ENCODE measurements at places on chromosomes 3 and 15. TPM values are rescaled to one million over a fixed set of nuclear protein-coding genes. Genes with fewer than 3 reads are reported as not detected.
A peak's percentile ranks its signal among the peaks of the same experiment; 100 is the strongest.

DNA sequence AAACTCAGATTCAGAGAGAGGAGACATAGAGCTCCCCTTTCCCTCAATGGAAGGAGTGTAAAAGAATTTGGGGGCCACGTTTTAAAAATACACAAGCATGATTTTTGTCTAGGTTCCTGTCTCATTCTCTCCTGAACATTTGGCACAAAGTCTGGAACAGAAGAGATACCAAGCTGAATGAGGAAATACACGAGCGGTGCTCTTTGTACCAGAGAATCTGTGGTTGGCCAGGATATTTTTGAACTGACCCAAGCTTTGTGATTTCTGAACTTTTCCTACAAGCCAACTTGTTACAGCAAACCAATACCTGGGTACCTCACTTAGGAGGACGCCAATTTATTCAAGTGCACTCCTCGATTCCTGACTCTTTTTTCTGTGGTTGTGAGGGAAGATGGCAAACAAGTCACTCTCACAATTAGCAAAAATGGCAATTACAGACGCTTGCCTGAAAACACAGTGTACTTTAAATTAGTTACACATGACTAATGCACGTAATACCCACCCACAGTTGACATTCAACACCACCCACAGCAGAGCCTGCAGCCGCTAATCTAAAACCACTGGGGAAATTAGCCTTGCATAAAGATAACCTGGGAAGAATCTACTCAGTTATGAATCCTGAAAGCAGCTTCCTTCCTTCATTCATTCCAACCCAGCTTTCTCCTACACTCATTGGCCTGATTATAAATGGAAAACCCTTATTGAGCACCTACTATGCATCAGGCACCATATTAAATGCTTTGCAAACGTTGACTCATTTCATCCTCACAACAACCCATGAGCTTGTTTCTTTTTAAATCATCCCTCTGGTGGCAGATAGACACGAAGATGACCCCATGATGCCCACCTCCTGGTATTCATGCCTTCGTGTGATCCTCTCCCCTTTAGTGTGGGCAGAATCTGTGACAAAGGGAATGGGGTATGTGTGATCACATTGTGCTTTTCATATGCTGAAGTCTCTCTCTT is 293.5 kb downstream of the KBTBD8 start:
- DNase-seq: no peak

- DNase-seq: peak; percentile 79
Measured at GRCh38 chr15:40506964-40507571, 36.3 kb downstream of the CHST14 start.

DNA sequence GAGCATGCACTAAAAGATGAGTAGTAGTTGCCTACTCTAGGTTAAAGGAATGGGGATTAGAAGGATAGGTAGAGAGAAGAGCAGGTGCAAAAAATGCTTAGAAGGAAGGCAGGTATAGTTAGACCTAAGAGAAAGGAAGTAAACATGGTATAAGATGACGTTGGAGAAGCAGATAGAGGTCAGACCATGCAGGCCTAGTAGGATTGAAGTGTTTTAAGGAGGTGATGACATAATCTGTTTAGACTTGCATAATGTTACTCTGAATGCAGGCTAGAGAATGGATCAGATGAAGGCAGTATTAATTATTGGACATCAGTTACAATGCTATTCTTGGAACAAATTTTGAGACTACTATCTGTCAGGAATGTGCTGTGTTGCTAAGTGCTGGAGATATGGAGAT is 11.1 kb upstream of the ECT2 start:
- DNase-seq: no peak

DNA sequence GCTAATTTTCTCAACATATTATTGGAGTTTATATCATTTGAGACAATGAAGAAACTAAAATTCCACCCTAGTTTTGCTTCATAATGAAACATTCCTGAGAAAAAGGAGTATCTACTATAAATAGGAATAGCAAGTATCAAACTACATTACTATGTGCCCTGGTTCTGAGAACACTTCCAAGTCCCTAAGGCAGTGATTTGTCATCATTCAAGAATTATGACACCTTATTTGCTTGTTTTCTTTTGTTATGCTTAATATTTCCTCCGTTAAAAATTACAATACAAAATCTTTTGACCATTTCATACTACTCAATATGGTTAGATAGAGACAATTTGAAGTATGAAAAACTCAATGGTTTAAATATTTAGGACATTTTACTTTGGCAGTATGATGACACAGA is 707.8 kb upstream of the GOLIM4 start:
- no peak for DNase-seq

- no peak for DNase-seq
Measured at GRCh38 chr3:34020726-34021680, 222.6 kb downstream of the PDCD6IP start.

DNA sequence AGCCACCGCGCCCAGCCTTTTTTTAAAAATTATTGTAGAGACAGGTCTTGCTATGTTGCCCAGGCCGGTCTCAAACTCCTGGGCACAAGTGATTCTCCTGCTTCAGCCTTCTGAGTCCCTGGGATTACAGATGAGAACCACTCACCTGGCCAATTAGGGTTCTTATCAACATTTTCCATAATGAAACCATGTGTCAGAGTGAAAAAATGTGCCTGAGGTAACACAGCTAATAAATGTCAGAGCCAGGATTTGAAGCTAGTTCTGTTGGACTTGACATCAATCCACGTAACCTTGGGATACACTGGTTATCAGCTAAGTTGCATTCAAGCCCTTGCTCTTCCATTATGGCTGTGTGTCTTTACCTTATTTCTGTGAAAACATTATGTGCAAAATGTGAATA is 29.1 kb downstream of the CHST14 start:
- no peak for DNase-seq

GRCh38 chr3:170387950-170388349 is 30.4 kb downstream of the SKIL start:
- DNase-seq: peak; percentile 28

DNA sequence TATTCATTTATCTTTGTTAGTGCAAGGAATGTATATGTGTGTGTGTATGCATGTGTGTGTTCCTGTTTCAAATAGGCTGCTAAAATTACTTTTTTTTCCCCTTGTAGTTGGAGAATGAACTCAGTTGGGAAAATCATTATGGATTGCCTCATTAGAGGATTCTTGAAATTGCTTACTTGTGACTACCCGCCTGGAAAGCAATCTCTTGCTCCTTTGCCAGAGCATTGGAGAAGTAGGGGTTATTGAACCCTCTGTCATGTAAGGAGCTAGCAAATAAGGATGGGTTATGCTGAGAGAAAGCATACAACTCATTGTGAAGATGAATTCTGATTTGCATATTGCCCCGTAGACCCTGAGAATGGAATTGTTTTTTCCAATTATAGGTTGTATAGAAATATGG is 474.5 kb downstream of the CADM2 start:
- DNase-seq: no peak

DNA sequence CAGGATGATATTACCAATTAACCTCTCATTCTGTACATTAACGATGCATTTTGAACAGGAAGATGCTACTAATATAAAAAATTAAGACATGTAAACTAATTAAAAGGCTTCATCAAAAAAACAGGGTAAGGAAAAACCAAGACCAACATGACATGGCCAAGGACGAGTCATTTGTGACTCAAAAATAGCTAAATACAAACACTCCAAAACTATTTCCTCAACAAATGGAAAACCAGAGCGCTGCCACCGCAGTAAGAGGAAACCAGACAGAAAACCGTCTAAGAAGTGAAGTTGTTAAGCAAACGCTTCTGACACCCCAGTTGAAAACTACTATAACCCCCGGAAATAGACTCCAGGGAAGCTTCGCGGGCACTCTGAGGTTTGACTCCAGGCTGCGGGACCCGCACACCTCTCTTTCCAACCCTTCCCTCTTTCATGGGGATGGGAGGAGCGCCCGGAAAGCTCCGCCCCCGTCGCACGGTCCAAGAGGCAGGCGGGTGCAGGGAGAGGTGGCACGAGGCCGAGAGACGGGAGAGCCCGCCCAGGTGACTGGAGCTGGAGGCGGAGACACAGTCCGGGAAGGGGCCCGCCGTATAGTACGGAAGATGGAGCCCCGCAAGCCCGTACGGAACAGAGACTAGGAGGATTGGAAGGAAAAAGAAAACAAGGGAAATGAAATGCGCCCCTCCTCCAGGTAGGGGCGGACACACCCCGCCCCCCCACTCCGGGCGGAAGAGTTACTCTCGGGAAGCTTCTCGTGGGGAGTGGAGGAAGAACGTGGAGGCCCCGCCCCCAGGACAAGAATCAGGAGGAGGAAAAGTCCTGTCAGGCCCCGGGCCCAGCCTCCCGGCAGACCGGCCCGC is 708 bp downstream of the DCAF1 start:
- DNase-seq: peak; percentile 94

DNA sequence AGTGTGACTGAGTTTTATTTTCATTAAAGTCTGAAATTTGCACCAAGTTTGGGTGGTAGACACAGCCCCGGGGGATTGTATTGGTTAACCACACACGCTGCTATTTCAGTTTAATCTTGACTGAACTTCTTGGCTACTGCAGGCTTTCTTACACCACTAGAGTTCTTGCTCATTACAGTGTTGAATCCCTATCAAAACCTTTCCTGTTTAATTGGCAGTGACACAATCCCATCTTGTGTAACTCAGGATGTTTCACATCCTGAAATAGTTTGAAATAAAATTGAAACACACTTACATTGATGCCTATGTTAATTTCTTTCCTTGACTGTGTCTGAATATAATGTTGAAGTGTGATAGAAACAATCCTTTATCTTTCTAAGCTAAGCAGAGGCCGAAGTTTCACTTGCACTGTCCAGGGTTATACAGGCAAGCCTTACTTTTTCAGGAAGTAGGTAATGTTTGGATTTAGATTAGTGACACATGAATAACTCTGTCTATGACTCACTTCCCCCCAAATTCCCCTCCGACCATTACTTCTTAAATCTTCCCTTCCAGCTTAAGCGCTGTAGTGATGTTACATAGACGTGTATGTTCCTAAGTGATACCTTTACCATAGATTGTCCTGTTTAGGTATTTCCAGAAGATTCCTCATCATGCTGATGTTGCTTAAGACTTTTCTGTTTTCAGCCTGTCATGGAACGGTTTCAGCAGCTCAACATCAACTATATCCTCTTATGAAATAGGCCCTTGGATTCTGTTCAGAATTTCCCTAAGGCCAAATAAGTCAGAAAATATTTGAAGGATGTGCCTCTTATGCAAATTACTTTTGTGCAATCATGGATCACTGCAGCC is 16.8 kb downstream of the ATG7 start:
- DNase-seq: peak; percentile 64

C3orf33 gene
- 7.7 TPM for polyA plus RNA-seq

DNA sequence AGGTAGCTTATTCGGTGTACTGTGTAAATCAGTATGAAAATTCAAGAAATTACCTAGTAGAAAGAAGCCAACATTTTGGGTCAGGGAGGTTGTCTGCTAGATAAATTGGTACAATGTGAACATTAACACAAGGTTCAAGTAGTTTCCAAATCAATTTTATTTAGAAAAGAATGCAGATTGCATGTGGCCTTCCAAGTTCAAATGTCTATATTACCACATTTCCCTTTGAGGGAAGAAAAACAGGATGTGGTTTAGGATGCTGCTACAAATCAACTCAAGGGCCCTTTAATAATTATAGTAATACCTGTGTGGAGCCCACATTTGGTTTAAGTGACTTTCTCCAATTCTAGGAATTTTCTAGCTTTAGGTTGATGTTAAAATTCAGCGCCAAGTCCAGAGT is 57.5 kb downstream of the CADPS start:
- no peak for DNase-seq

- no peak for DNase-seq
Measured at GRCh38 chr15:101568309-101568708, 78.8 kb upstream of the PCSK6 start.

DNA sequence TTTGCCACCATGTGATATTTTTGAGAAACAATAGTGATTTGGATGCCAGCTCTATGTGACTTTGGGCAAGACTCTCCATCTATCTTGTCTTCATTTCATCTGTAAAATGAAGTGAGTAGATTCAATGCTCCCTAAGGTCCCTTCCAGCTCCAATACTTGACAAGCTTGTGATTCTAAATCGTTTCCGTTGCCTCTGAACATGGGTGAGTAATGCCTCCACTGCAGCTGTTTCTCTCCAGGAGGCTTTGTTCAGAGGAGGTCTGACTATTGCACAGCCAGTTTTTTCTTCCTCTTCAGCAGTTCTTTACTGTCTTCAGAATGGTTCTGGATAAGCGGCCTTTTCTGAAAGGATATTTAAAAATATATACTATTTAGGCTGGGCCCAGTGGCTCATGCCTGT is 14.8 kb upstream of the TMOD3 start:
- no peak for DNase-seq

MOBP gene
- not detected for polyA plus RNA-seq

FGF7 gene
- polyA plus RNA-seq: not detected

QTRT2 gene
- 23.8 TPM for polyA plus RNA-seq
